ENCODE measurements at places on chromosomes 7 and 10.

GRCh38 chr7:146878901-146879300 is 762.3 kb downstream of the CNTNAP2 start:
- DNase-seq, result no peak

DNA sequence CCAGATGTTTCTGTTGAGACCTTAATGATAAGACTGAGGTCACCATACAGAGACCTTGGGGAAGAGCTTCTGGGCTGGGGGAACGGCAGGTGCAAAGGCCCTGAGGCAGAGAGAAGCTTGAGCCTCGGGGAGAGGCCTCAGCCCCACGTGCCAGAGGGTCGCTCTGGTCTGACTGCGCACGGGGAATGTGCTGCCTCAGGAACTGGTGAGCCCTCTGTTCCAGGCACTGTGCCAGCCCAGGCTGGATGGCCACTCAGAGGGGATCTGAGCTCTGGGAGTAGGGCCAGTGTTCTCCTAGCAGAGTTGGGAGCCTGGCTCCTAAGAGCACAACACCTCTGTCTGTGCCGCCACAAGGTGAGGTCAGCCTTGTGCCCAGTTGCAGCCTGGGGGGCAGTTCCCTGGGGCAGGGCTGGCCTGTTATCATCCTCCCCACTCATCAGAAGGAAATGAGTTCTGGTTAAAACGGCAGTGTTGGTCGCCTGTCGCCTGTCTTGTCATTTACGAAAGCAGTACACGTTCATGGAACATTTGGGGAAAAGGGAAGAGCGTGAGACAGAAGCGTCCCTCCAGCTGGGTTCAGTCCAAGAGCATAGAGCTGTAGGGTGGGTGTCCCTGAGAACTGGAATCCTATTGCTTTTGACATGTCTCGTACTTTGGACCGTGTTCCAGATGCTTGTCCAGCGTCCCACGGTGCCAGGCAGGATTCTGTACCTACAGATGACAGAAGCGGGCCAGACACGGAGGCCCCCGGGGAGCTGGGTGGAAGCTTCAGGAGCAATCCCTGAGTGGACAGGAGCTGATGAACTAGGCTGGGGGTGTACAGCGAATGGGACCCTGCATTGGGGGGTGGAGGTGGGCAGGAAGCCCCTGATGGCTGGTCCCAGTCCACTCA is 4.3 kb downstream of the TTYH3 start:
- no peak for DNase-seq

- no peak for DNase-seq
These were observed 92.4 kb downstream of the KIF20B start for GRCh38 chr10:89793649-89794254.

DNA sequence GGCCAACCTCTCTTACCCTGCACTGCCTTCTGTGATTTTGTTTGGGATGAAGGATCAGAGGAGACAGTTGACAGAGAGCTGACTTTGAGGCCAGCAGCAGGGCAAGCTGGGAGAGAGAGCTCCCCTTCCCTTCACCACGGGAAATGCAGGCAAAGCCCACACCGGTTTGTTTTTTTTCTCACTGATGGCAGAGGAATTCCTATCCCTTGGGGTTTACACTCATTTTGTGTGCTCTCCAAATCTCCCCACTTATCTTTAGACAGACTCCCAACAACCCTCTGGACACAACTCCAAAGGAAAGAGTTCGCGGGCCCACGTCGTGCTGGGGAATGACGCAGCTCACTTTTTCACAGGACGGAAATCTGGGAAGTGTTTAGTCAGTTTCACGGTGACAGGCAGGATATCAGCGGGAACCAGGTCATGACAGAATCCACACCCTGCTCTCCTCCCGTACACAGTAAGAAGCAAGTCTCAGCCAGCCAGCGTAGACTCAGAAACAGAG is 68.3 kb upstream of the FAM171A1 start:
- DNase-seq, result no peak
